ENCODE measurements at places on chromosomes 16 and 17.

GRCh38 chr16:2968368-2968737 lies 795 bp upstream of the PAQR4 start:
- no peak for DNase-seq

- peak; percentile 80 for DNase-seq
These were observed 38.0 kb upstream of the CPHXL start for GRCh38 chr16:75764154-75764768.

DNA sequence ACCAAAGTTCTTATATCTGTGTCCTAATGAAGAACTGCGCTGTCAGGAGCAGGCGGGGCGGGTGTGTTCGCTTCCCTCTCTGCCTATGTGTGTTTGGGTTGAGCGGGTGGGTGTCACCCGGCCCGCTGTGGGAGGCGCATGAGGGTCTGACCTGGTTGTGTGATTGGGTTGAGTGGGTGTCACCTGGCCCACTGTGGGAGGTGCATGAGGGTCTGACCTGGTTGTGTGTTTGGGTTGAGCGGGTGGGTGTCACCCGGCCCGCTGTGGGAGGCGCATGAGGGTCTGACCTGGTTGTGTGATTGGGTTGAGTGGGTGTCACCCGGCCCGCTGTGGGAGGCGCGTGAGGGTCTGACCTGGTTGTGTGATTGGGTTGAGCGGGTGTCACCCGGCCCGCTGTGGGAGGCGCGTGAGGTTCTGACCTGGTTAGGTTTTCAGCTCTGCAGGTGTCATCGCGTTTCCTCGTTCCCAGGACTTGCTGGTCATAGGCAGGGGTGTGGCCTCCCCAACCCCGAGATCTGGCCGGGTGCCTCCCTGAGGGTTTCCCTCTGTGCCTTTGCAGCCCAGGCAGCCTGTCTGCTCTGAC lies 69.6 kb upstream of the ZNF750 start:
- peak; percentile 56 for DNase-seq

GRCh38 chr16:82509691-82510430 lies 116.9 kb upstream of the CDH13 start:
- DNase-seq, result no peak

DNA sequence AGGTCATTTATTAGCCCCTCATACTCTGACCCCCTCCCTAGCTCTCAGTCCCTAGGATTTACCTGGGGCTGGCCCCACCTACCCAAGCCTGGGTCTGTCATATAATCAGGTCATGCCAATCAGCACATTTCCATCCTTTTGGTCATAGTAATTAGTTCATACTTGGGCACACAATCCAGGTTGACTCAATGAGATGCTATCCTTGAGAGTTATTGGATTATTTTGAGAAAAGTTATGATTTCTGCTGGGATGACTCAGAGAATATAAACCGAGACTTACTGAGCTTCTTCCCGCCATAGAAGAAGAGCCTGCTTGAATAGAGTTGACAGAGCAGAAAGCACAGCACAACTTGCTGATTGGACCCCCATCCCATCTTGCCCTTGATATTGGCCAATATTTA lies 331.5 kb downstream of the CBLN1 start:
- DNase-seq, result no peak

GRCh38 chr17:15342460-15342859 lies 1.1 kb upstream of the TEKT3 start:
- DNase-seq, result no peak

DNA sequence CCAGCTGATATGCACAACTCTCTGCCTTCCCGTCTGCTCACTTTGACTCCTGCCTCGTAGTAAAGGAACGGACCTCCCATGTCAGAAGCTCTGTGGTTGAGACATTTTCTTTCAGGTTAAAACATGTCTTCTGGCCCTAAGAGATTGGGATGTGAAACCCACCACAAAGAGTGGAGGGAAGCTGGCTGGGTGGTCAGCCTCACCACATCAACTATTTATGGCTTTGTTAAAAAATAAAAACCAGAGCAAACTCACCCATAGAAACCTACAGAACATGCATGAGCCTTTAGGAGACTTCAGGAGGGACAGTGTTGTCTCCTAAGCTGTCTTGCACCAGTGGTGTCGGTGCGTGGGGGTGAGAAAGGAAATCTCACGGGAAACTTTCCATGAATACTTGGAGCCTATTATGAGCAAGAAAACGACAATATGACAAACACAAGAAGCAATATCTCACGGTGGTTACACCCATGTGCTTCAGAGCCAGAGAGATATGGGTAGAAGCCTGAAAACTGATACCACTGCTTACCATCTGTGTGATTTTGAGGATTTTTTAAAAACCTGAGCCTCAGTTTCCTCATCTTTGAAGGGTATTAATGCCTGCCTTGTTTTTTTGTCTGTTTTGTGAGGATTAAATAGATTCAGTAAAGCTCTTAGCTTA lies 61.7 kb upstream of the XYLT1 start:
- no peak for DNase-seq

DNA sequence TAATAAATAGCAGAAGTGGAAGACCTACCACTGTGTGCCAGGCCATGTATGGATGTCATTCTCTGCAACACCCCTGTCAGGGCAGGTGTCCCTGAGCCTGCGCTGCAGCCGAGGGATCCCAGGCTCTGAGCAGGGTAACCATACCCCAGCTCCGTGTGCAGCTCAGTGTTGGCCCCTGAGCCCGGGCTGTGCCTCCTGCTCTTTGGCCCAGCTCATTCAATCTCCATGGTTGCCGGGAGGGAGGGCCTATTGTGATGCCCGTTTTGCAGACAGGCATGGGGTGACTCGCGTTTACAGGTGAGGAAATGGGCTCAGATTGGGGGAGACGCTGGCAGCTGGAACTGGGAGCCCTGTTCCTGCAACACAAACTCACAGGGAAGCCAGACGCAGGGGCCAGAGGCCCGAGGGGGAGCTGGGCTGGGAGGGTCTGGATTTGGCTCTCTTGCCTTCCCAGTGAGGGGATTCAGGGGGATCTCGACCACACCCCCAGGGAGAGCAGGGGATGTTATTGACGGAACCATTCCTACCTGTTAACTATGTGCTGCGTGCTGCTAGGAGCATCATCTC lies 190.5 kb downstream of the IRF8 start:
- no peak for DNase-seq

DNA sequence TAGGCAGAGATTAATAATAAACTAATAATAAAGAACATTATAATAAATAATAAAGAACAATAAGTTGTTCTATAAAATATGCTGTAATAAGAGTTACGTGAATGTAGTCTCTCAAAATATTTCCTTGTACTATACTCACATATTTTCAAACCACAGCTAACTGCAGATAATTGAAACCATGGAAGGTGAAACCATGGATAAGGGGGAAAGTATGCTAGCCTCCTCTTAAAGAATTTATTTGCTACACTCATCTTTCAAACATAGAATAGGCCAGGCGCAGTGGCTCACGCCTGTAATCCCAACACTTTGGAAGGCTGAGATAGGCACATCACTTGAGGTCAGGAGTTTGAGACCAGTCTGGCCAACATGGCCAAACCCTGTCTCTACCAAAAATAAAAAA lies 18.5 kb downstream of the CYTH1 start:
- no peak for DNase-seq

DNA sequence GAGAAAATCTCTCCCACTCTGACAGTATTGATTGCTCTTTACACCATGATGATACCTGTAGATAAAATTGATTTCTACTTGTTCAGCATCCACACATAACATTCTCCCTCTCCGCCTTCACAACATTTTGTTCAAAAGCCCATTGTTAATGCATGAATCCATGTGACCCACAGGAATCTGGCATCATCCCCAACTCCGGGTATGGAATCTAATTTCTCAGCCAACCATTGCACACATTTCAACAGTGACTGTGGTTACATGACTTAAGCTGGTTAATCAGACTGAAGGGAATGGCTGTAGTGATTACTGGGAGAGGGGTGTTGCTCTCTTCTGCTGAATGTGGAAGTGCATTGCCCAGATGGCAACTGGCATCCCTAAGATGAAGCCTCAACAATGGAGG lies 161.4 kb upstream of the C16orf82 start:
- no peak for DNase-seq

Data from CD4-positive, alpha-beta T cell treated with Interleukin-17A for 1 hour (primary cell).